ENCODE measurements at places on chromosomes 11 and 22.

DNA sequence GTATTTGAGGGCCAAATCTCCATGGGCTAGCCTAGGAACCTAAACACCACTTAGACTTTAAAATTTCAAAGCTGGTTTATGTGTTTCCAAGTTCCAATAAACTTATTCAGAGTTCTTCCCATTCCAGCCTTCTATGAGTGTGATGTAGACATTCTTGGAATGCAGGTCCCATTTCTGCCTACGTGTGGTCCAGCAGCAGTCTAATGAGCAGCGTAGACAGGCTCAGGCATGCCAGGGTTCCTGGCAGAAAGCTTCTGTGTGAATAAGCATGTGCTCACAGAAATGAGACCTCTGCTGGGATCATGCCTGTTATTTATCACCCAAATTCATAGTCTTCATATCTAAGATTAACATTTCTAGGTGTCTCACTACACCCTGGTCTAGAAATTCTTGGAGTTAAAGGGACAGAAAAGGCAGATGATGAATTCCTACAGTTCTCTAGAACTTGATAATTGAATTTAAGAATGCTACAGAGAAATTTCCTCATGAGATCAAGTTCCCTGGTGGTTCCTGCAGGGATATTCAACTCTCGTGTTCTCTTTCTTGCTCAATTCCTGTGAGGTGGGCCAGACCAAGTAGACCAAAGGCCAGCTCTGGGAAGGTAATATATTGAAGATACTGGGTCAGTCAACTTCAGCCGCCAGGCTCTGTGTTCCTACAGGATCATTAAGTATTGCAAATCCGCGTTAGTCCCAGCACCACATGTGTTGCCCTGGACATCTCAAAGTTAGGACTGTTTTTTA lies 17.6 kb downstream of the RNF185 start:
- no peak for DNase-seq

DNA sequence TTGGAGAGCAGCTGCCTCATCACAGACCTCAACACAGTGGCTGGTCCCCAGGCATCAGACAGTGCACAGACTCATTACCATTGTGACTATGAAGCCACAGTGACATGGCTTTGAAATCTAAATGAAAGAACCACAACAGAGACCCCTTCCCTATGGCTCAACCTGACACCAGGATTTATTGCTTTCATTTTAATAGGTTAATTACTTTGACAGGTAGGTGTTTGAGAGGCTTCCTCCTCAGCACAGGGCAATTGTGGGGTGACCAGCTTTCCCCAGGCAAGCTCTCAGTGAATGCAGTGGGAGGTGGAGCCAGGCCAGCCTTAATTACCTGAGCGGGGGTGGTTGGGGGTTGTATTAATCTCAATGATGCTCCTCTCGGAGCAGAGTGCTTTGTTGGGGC lies 102.3 kb downstream of the CHST1 start:
- DNase-seq, result no peak

- DNase-seq, result no peak
These were observed 12.5 kb upstream of the CCDC117 start for GRCh38 chr22:28759861-28760560.

DNA sequence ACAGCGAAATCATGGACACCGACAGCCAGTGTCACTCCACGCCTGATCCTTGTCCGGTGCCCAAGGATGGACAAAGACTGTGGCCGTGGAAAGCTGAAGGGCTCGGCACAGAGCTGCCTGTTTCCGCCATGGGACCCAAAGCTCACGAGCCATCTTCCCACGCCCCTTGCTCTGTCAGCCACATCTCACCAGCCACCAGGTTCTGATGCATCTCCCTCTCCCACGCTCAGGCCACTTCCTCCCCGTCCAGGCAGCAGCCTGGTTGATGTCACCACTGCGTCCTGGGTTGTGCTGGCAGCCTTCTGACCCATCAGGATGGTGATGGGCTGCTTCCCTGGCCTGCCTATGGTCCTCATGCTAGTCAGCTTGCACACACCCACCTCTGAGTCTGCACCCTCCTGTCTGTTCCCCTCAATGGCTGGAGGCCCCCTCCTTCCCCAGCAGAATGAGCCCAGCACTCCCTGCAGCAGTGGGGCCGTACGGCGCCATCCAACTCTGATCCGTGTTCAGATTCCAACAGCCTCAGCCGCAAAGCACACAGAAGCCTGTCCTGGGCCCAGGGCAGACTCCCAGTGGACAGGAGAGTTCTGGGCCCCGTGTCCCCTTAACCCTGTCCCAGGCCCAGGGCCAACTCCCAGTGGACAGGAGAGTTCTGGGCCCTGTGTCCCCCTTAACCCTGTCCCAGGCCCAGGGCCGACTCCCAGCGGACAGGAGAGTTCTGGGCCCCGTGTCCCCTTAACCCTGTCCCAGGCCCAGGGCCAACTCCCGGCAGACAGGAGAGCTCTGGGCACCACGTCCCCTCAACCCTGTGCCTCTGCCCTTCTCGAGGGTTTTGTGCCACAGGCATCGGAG lies 259.5 kb downstream of the BRD1 start:
- no peak for DNase-seq

GRCh38 chr11:75721852-75722668 lies 4.4 kb downstream of the MOGAT2 start:
- no peak for DNase-seq

DNA sequence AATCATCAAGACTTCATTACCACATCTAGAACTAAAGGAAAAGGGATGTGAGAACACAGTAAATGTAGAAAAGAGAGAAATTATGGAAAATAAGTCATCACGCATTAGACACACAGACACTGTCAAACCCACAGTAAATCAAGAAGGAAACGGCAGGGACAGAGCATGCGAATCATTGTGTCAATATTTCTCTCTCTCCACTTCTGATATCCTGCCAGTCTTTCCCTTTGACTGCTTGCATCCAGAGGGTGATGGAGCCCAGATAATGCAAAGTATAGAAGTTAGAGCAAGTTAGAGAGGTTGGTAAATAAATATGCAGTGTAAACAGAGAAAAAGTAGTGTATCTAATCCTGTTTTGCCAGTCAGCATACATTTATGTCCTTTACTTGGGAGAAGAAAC lies 706.8 kb upstream of the ANO3 start:
- DNase-seq, result no peak

- DNase-seq, result no peak
These were observed 98.9 kb downstream of the MYO18B start for GRCh38 chr22:25840891-25841290.

DNA sequence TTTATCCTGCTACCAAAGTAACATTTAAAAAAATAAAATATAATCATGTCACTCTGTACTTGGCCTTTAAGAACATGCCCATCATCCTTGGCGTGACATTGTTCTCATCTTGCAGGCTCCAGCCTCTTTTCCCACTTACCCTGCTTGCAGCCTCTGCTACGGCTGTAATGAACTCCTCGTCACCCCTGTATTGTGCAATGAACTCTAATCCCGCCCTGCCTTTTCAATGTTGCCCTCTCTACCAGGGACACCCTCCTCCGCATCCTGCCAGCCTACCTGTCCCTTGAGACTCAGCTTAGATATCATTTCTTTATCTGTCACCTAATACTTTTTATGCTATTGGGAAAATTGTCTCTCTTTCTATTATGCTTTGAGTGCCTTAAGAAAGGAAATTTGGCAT lies 12.6 kb upstream of the MMP20 start:
- no peak for DNase-seq

- DNase-seq, result no peak
These were observed 116.5 kb upstream of the MTNR1B start for GRCh38 chr11:92852946-92853345.

- DNase-seq, result no peak
These were observed 89.9 kb upstream of the APOA1 start for GRCh38 chr11:116927163-116927974.

DNA sequence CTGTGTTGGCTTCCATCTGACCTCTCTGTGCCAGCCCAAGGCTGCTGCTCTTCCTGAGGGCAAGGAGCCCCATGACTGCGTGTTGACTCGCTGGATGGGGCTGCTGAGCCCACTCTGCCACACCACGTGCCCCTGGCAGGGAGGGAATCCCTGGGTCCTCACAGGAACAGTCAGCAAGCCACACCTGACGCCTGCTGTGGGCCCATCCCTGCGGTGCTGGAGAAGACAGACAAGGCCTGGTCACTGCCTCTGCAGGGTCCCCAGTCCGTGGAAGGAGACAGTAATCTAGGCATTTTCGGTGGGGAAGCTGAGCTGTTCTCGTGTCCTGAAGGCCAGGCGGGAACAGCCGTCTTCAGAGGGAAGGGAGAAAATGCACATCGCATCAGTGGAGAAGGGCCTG lies 10.6 kb upstream of the PPP6R3 start:
- no peak for DNase-seq

DNA sequence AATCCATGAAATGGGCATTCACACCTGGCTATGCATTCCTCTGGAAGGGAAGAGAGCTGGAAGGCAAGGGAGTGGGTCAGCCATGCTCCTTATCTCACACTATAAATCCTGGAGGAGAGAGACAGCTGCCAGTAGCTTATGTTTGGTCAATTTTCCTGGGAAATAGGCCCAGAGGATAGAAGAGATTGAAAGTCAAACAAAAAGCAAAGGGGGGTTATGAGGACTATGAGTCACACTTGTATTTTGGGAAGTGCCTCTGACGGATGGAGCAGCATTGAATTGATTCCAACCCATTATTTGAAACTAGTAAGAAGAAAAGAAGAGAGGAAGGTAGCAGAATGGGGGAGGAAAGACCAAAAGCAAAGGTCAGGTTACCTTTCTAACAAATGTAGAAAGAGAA lies 25.0 kb downstream of the SNX19 start:
- no peak for DNase-seq

GRCh38 chr22:24134090-24134846 lies 47.0 kb upstream of the SUSD2 start:
- no peak for DNase-seq

DNA sequence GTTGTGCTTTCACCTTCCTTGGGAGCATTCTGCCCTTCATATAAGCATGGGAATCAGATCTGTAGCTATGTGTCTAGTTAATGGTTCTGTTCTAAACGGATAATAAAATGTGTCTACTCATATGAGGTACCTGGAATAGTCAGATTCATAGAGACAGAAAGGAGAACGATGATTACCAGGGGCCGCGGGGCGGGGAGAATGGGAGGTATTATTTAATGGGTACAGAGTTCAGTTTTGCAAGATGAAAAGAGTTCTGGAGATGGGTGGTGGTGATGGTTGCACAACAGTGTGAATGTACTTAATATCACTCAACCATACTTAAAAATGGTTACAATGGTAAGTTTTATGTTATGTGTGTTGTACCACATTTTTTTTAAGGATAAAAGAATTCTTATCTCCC lies 10.0 kb upstream of the ABCC8 start:
- no peak for DNase-seq

Data from pulmonary artery endothelial cell (primary cell).